ENCODE measurements at places on chromosomes 3 and 15.

DNA sequence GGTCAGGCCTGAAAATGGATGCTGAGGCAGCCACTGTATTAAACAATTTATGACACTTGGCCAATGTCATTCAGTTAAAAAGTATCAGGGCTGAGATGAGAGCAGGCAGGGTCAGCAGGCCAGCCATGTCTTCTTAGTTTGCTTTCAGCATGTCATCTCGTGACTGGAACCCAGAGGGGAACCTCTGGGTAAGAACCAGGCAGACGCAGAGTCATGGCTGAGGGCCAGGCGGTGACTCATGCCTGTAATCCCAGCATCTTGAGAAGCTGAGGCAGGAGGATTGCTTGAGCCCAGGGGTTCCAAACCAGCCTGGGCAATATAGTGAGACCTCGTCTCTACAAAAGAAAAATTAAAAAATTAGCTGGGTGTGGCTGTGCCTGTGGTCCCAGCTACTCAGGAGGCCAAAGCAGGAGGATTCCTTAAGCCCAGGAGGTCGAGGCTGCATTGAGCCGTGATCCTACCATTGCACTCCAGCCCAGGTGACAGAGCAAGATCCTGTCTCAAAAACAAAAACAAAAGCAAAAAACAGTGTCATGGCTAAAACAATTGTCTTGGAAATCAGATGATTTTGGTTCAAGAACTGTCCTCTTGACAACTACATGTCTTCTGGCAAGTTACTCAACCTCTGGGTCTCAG is 11.7 kb downstream of the BCL2L10 start:
- no peak for DNase-seq

DNA sequence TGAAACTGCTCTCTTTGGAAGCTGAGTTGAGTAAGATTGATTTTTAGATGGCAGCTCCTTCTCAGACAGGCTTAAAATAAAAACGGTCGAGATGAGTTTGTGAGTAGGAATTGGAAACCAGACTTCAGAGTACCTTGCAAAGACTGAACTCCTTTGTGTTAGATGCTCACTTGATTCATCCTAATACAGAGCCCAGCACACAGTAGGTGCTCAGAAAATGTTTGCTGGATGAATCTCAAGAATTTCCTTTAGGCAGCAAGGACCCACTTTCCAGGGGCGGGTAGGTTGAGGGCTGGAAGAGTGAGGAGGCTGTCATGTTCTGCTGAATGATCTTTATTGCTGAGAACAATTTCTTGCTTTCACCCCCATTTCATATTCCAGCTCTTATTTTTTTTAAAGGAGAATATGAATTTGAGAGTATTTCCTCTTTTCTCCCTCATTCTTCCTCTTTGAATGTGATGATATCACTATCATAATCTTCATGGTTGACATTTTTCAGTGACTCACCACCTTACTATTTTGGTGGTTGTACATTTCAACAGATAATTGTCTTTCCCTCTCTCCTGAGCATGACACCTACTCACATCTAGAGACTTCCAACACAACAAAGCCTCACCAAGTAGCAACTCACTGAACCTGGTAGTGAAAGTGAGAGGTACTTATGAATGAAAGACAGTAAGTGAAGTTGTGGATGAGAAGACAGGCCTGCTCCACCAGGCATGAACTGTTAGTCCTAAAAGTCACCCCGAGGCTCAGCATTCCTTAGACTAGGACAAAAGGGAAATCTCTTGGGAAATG is 113.3 kb downstream of the PDCD6IP start:
- DNase-seq: no peak

DNA sequence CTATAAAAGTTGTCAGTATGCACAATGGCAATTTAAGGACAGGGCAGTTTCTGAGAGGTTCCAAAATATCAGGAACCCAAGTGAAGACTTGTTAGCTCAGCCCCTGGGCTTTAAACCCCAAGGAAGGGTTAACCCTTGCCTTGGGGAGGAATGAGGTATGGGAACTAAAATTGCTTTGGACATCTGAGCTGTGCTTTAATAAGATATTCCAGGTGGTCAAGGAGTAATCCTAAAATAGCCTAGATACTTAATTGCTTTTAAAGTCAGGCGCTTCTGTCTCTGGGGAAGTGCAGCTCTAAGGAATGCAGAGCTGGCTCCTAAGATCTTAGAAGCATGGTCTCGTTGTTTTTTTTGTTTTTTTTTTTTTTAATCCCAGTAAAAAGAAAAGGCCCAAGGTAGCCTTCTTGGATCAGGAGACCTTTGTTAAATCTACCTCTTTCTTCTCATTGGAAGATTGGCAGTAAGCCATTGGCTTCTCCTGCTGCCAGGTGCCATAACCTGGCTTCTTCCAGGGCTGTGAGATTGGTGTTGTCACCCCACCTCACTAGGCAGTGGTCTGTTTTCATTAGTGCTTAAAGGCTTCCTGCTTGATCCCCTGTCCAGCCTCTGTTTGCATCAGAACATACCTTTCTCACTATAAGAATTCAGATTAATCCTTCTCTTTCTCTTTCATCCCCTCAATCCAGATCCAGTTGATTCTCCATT is 24.5 kb downstream of the ARID3B start:
- no peak for DNase-seq

- no peak for DNase-seq
Observed at GRCh38 chr15:27869697-27870281, 229.3 kb downstream of the OCA2 start.

- no peak for DNase-seq
Observed at GRCh38 chr3:179953993-179954870, 82.5 kb downstream of the PEX5L start.

DNA sequence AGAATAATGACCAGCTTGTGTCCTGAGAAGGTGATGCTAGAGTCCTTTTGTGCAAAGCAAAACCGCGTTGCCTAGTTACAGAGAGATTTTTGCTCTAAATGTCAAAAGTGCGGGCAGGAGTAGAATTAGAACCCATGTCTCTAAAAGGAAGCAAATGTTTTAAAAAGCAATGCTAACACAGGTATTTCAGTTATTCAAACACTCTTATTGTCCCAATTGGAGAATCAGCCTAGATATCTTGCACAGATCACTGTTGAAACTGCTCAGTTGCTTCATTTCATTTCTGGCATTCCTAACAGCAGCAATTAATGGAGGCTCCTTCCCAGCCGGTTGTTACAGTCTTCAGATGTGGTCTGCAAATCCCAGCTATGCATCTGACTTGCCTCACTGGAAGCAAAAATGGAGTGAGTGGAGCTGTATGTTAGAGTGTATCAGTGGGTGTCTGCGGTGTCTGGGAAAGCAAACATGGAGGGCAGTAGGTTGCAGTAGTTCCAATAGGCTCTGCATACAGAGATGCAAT is 55.6 kb upstream of the SEMA6D start:
- no peak for DNase-seq

GRCh38 chr15:80010131-80010673 is 39.2 kb upstream of the BCL2A1 start:
- DNase-seq: no peak

GRCh38 chr3:10983219-10983916 is 9.2 kb upstream of the SLC6A1 start:
- no peak for DNase-seq

GRCh38 chr3:161489395-161489794 is 7.2 kb upstream of the OTOL1 start:
- no peak for DNase-seq

DNA sequence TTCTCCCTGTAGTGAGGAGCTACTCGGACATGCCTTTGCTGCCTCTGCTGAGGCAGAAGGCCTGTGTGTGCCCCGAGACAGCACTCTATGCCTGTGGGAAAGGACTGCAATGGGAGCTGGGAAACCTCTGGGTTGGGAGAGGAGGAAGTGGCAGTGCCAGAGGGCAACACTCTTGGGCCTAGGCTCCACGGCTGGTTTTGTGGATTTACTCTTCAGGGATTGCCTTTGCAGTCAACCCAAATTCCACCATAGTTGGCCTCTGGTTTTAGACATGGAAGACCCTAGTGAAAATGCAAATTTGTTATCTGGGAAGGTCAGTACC is 46.8 kb downstream of the ITGA11 start:
- DNase-seq: no peak

- DNase-seq: no peak
Observed at GRCh38 chr3:151307583-151308488, 8.8 kb downstream of the GPR87 start.

GRCh38 chr3:119125342-119125741 is 20.6 kb upstream of the TEX55 start:
- DNase-seq: no peak

- DNase-seq: no peak
Observed at GRCh38 chr3:86175593-86176444, 815.1 kb downstream of the VGLL3 start.

- no peak for DNase-seq
Observed at GRCh38 chr15:51414256-51414860, 72.9 kb downstream of the GLDN start.

GRCh38 chr15:84842781-84843180 is 25.6 kb downstream of the ALPK3 start:
- no peak for DNase-seq

DNA sequence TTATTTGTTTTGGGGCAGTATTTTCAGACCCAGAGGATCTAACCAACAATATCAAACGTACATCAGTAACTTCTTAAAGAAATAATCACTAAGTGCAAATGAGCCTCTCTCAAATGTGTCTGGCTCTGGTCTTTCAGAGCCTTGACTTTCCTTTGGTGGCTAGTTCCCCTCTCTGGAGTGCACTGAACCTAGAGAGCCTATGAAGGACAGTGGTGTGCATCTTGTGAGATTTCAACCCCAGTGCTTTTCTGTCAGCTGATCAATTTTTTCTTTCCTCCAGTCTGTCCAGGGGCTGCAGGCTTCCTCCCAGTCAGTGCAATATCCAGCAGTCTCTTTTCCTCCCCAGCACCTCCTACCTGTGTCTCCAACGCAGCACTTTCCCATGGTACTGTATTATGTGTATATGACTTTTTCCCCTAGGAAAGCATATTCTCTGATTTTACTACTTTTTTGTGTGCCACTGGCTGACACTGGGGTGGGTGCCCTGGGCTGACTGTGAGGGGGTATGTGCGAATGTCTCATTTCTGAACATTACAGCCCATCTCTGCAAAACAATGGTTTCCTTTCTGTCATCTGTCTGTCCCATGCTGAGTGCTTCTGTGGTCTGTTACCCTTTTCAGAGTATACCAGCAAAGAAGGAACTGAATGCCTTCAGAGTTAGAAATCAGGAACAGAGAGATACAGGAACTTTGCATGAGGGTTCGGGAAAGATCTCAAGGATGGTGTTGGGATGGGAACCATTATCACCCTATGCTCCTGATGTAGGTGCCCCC is 98.8 kb downstream of the ARPP21 start:
- DNase-seq: no peak

DNA sequence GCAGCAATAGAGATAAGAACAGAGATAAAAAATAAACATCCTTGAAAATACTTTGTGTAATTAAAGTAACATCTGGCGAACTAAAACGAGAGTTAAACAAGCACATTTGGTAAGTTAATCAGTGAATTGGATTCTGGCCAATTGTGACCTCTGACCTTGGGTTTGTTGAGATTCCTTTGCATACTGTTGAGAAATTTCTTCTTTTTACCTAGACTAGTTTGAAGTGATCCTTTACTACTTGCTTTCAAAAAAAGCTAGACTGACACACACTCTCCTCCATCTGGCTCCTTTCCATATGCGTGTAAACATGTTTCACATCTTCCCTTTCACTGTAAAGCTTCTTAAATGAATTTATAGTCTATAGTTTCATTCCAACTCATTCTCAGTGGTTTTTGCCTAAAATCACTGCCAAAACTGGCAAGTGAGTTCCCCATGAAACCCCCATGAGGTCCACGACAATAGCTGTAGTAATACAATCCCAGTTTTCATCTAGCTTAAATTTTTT is 17.3 kb upstream of the GBE1 start:
- no peak for DNase-seq

DNA sequence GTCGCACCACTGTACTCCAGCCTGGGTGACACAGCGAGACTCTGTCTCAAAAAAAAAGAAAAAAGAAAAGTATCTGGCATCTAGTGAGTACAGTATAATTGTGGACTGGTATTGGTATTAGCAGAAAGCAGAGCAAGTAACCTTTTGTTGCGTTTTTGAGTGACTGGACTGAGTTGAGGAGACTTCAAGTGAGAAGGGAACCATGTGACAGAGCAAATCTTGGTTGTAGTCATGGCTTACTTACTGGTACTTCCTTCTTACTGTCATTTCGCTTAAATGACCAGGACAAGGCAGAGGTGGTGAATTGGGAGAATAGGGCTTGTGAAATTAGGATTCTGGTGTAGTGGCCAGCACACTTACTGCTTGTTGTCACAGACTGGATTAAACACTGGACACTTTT is 20.6 kb downstream of the RTF1 start:
- no peak for DNase-seq

GRCh38 chr3:23981136-23981535 is 36.0 kb downstream of the NR1D2 start:
- DNase-seq: no peak

DNA sequence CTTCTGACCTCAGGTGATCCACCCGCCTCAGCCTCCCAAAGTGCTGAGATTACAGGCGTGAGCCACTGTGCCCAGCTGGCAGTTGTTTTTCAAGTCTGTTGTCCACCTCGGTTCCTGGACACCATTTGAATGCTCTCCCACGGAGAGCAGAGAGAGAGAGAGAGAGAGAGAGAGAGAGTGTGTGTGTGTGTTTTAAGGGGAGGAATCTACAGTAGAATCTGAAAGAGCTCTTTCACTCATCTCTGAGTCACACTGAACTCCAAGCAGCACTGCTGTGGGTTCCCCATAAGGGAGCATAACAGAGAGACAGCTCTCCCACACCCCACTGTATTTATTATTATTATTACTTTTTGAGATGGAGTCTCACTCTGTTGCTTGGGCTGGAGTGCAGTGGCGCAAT is 156.6 kb downstream of the RPLP1 start:
- DNase-seq: no peak

DNA sequence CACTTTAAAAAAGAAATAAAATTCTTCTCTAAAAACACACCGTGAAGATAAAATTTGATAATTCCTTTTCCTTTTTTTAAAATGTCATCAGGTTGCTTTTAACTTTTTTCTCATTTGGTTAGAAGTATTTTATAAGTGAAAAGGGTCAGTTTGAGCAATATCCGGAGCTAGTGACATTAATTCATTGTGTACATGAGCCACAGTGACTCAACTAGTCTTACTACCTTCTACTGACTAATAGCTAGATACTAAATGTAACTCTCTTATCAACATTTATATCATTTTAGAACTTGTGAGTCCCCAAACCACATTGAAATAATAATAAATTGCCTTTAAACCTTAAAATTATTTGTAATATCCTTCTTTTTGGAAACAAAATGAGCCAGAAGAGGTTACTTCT is 101.2 kb upstream of the ZBTB20 start:
- DNase-seq: no peak

DNA sequence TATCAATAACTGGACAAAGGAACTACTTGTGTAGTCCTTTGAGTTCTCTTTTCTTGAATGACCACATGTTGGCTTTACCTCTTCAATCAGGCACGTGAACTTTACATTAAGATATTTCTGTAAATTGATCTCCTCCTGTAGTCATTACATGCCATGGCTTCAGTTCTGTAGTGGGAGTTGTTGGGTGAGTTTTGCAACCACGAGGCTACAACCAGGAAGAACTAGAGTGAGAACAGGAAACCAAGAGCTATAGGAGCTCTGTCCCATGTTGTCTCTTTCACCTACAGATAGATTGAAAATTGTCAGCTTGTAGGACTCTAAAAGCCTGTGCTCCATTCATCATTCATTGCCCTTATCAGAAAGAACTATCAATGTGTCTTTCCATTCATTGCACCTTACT is 2.0 kb downstream of the RSRC1 start:
- DNase-seq: no peak
